A549 treated with dexamethasone at 1 μM for 4 hours (cell line): ENCODE measurements at places on chromosomes 6 and 20. TPM values are rescaled to one million over a fixed set of nuclear protein-coding genes. Genes with fewer than 3 reads are reported as not detected.

FAM209B gene
- total RNA-seq: 0.17 to 0.48 TPM (median 0.28 TPM) in 5 replicates

LPA gene
- total RNA-seq: 0.08 to 0.21 TPM (median 0.14 TPM) in 5 replicates

NEURL2 gene
- 0.64 to 1.2 TPM (median 0.97 TPM) in 5 replicates for total RNA-seq

FLRT3 gene
- 2.5 to 2.7 TPM (median 2.6 TPM) in 5 replicates for total RNA-seq

PDE10A gene
- total RNA-seq: 21.7 to 28.7 TPM (median 24.1 TPM) in 5 replicates

BMP2 gene
- total RNA-seq: 0.18 to 0.41 TPM (median 0.26 TPM) in 5 replicates

TMEM74B gene
- 2.4 to 3.5 TPM (median 3.1 TPM) in 5 replicates for total RNA-seq

RNF182 gene
- 2.9 to 3.6 TPM (median 3.4 TPM) in 5 replicates for total RNA-seq

METTL24 gene
- not detected in 5 replicates for total RNA-seq

LKAAEAR1 gene
- 0.68 to 1.4 TPM (median 1.0 TPM) in 5 replicates for total RNA-seq

PPDPF gene
- total RNA-seq: 282 to 352 TPM (median 327 TPM) in 5 replicates

ACTR5 gene
- 7.8 to 10.0 TPM (median 9.4 TPM) in 5 replicates for total RNA-seq

GLYATL3 gene
- total RNA-seq: not detected in 5 replicates

BANF2 gene
- total RNA-seq: not detected in 5 replicates

MROH8 gene
- 0.70 to 1.6 TPM (median 1.4 TPM) in 5 replicates for total RNA-seq
